ENCODE measurements at places on chromosomes 13 and 19.

DNA sequence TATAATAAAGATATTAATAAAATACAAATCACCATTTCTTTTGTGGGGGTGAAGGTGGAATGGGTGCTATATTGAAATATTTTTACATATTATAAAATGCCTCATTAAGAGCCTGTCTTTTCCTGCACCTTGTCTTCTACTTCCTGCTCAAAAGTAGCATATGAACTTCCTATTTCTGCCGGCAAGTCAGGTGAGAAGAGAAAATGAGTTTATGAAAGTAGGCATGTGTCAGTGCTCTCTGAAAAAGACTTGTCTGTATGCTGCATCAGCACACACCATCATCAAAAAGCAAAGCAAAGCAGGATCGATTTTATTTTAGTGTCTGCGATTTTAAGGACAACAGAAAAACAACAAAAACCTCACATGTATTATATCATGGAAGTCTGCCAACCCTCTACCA, 114.2 kb downstream of the RAP2A start:
- H3K27ac ChIP-seq = no peak overlapping the region
- no peaks in the 10 kb centered on the region for H3K4me1 ChIP-seq
- H3K27me3 ChIP-seq = no peaks in the 10 kb centered on the region
- H3K4me3 ChIP-seq = no peak overlapping the region
- no peak for DNase-seq

GRCh38 chr13:51644654-51645053, 60.4 kb downstream of the WDFY2 start:
- H3K36me3 ChIP-seq = peaks cover 4% of the 10 kb centered on the region
- H3K4me3 ChIP-seq = peak overlapping the region; percentile 79
- H3K4me1 ChIP-seq = peaks cover 35% of the 10 kb centered on the region

- H3K36me3 ChIP-seq = no peaks in the 10 kb centered on the region
- no peak for DNase-seq
- H3K27ac ChIP-seq = no peak overlapping the region
- no peak overlapping the region for H3K4me3 ChIP-seq
- peaks cover 7% of the 10 kb centered on the region for H3K4me1 ChIP-seq
Measured at GRCh38 chr13:42075517-42075916, 27.1 kb downstream of the DGKH start.

DNA sequence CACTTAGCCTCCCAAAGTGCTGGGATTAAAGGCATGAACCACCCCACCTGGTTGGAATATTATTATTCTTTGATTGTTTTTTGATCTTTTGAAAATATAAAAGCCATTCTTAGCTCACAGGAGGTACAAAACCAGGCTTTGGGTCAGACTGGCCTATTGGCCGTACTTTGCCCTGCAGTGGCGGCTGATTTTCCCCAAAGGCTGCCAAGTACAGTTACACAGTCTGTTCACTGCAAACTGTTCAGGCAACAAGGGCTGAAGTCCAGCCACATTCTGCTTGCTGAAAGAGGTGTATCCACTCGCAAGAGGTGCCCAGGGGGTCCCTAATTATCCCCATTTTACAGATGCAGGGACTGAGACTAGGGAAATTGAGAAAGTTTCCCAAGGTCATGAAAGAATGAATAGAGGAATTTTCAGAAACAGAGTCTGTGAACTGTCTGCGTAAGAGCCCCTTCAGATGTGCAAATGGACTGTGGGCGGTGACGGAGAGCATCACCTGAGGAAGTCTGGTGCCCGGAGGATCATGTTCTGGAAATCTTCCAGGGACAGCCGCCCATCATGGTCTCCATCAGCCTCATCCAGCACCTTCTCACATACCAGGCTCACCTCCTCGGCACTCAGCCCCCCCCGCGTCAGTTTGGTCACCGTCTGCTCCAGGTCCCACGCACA, 9.0 kb downstream of the CIB3 start:
- no peaks in the 10 kb centered on the region for H3K4me1 ChIP-seq
- H3K27me3 ChIP-seq = no peaks in the 10 kb centered on the region
- no peak overlapping the region for H3K4me3 ChIP-seq
- no peak overlapping the region for H3K27ac ChIP-seq
- H3K36me3 ChIP-seq = no peaks in the 10 kb centered on the region

DNA sequence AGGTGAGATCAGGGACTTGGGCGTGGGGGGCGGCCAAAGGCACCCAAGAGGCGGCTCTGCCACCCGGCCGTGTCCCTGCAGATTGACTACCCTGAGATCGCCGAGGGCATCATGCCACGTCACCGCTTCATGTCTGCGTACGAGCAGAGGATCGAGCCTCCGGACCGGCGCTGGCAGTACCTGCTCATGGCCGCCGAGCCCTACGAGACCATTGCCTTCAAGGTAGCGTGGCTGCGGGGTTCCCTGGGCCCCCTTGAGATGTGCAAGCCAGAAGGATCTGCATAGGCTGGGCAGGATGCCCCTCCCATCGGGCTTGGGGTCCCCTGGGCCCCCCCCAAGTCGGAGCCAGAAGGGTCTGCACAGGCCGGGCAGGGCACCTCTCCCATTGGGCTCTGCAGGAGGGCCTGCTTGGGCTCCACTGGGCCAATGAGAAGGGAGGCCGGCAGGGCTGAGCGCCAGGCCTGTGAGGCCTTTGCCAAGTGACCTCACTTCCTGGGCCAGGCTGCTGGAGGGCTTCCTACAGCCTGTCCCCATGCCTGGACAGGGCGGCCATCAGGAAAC, 2.2 kb upstream of the AMH start:
- DNase-seq = no peak
- no peaks in the 10 kb centered on the region for H3K36me3 ChIP-seq
- peaks cover 7% of the 10 kb centered on the region for H3K27me3 ChIP-seq

- peak overlapping the region; percentile 44 for H3K27ac ChIP-seq
- H3K27me3 ChIP-seq = peaks cover 2% of the 10 kb centered on the region
- no peak overlapping the region for H3K4me3 ChIP-seq
- H3K36me3 ChIP-seq = no peaks in the 10 kb centered on the region
- DNase-seq = no peak
Measured at GRCh38 chr13:71079638-71080037, 787.4 kb downstream of the DACH1 start.

DNA sequence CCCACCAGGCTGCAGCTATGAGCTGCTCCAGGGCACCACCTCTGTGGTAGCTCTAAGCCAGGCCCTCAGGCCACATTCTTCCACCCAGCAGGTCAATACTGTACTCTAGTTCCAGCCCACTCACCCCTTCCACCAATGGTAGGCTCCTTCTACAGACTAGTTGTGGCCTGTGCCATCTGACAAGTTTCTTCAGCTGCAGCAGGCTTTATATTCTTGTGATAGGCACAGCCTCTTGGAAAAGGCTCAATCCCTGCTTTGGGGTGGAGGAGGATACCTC, 8.5 kb downstream of the MICU2 start:
- H3K36me3 ChIP-seq = peaks cover 21% of the 10 kb centered on the region
- no peak overlapping the region for H3K27ac ChIP-seq
- H3K4me3 ChIP-seq = no peak overlapping the region
- H3K27me3 ChIP-seq = peaks cover 3% of the 10 kb centered on the region
- no peak for DNase-seq

- no peaks in the 10 kb centered on the region for H3K36me3 ChIP-seq
- H3K27me3 ChIP-seq = peaks cover 3% of the 10 kb centered on the region
- H3K27ac ChIP-seq = no peak overlapping the region
- DNase-seq = no peak
- H3K4me1 ChIP-seq = peaks cover 6% of the 10 kb centered on the region
- H3K4me3 ChIP-seq = no peak overlapping the region
Measured at GRCh38 chr13:46168341-46168740, 13.6 kb downstream of the LCP1 start.

GRCh38 chr19:13137290-13137794, 12.8 kb downstream of the STX10 start:
- no peaks in the 10 kb centered on the region for H3K27me3 ChIP-seq
- no peak for DNase-seq
- H3K36me3 ChIP-seq = no peaks in the 10 kb centered on the region
- H3K27ac ChIP-seq = no peak overlapping the region

- no peak overlapping the region for H3K4me3 ChIP-seq
- H3K27me3 ChIP-seq = peaks cover 5% of the 10 kb centered on the region
- no peak overlapping the region for H3K27ac ChIP-seq
- H3K36me3 ChIP-seq = no peaks in the 10 kb centered on the region
- no peak for DNase-seq
Measured at GRCh38 chr19:35008891-35009341, 8.8 kb downstream of the GRAMD1A start.

DNA sequence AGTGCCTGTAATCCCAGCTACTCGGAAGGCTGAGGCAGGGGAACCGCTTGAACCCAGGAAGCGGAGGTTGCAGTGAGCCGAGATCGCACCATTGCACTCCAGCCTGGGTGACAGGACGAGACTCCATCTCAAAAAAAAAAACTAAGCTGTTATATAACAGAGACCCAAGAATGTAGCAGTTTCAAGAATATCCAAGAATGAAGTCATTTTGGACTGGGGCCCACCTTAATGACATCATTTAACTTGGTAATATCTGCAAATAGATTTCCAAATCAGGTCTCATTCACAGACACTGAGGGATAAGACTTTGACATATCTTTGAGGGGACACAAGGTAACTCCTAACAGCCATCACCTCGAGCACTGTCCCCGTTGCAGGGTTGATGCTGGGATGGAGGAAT, 36.5 kb upstream of the MRI1 start:
- no peaks in the 10 kb centered on the region for H3K36me3 ChIP-seq
- peaks cover 5% of the 10 kb centered on the region for H3K4me1 ChIP-seq
- DNase-seq = no peak
- H3K27ac ChIP-seq = no peak overlapping the region
- no peak overlapping the region for H3K4me3 ChIP-seq

DNA sequence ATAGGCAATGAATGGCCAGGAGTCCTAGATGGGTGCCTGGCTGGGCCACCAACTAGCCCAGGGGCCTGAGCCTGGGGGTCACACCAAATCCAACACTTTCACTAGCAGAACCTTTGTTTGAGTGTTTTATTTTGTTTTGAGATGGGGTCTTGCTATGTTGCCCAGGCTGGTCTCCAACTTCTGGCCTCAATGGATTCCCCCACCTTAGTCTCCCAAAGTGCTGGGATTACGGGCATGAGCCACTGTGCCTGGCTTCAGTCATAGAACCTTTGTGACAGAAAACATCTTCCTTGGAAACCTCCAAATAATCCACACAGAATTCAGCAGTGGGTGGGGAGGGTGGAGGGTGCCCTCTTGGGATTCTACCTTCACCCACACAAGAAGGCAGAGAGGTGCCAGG, 6.1 kb downstream of the PRKACA start:
- H3K27me3 ChIP-seq = peaks cover 2% of the 10 kb centered on the region
- DNase-seq = no peak
- no peaks in the 10 kb centered on the region for H3K36me3 ChIP-seq
- H3K4me1 ChIP-seq = peaks cover 16% of the 10 kb centered on the region
- H3K27ac ChIP-seq = no peak overlapping the region
- H3K4me3 ChIP-seq = no peak overlapping the region

- no peak for DNase-seq
- peaks cover 3% of the 10 kb centered on the region for H3K36me3 ChIP-seq
- no peaks in the 10 kb centered on the region for H3K4me1 ChIP-seq
Measured at GRCh38 chr13:39773833-39774232, 118.4 kb downstream of the COG6 start.

- H3K27me3 ChIP-seq = no peaks in the 10 kb centered on the region
- DNase-seq = no peak
- H3K27ac ChIP-seq = no peak overlapping the region
- peaks cover 6% of the 10 kb centered on the region for H3K36me3 ChIP-seq
- H3K4me1 ChIP-seq = no peaks in the 10 kb centered on the region
Measured at GRCh38 chr19:48302600-48302959, 22.8 kb upstream of the EMP3 start.

GRCh38 chr19:33778089-33778791, 18.4 kb upstream of the KCTD15 start:
- peak overlapping the region; percentile 4 for H3K27ac ChIP-seq
- H3K27me3 ChIP-seq = peaks cover 35% of the 10 kb centered on the region
- peaks cover 39% of the 10 kb centered on the region for H3K4me1 ChIP-seq
- peak overlapping the region; percentile 56 for H3K4me3 ChIP-seq

DNA sequence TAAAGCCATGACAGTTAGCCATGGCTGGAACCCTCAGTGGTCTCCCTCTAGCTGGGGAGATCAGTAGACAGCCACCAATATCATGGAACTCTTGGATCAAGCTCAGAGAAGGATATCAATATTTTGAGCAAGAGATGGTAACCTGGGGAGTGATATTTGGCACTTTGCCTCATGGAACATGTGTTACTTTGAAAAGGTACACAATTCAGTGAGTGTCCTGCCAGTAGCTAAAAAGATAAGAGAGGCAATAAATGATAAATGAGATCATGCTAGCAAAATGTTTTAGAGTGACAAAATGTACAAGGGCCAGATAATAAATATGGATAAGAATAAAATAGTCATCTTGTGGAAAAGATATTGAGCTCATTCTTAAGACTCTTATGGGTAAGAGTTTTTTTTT, 1618.7 kb downstream of the OLFM4 start:
- no peak overlapping the region for H3K4me3 ChIP-seq
- no peaks in the 10 kb centered on the region for H3K4me1 ChIP-seq
- H3K27me3 ChIP-seq = no peaks in the 10 kb centered on the region

- no peak overlapping the region for H3K4me3 ChIP-seq
- no peaks in the 10 kb centered on the region for H3K27me3 ChIP-seq
- no peak overlapping the region for H3K27ac ChIP-seq
- DNase-seq = no peak
- H3K36me3 ChIP-seq = no peaks in the 10 kb centered on the region
- H3K4me1 ChIP-seq = peaks cover 6% of the 10 kb centered on the region
Measured at GRCh38 chr13:95535243-95535642, 17.3 kb upstream of the CLDN10 start.

DNA sequence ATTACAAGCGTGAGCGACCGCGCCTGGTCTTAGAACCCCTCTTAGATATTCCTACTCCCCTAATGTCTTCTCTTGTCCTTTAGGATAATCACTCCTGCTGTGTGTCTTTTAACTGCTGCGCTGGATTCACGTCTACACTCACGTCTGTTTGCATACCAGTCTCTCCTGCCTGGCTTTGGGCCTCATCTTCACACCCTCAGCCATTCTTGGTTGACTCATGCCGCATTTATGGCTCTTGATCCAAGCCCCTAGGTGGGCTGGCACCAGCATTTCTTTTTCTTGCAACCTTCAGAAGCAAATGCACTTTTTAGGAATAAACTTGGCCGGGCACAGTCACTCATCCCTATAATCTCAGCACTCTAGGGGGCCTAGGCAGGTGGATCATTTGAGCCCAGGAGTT, 22.7 kb downstream of the MYO9B start:
- H3K4me1 ChIP-seq = peaks cover 2% of the 10 kb centered on the region
- no peak for DNase-seq
- peak overlapping the region; percentile 14 for H3K27ac ChIP-seq
- H3K4me3 ChIP-seq = no peak overlapping the region

GRCh38 chr19:7850000-7850813, 20.2 kb downstream of the EVI5L start:
- no peaks in the 10 kb centered on the region for H3K36me3 ChIP-seq
- H3K27me3 ChIP-seq = peaks cover 7% of the 10 kb centered on the region
- DNase-seq = peak; percentile 63
- H3K27ac ChIP-seq = peak overlapping the region; percentile 28
- no peak overlapping the region for H3K4me3 ChIP-seq

GRCh38 chr13:66940113-66940512, 290.0 kb downstream of the PCDH9 start:
- no peak overlapping the region for H3K4me3 ChIP-seq
- DNase-seq = no peak
- H3K36me3 ChIP-seq = no peaks in the 10 kb centered on the region
- H3K27ac ChIP-seq = no peak overlapping the region
